Activated CD8-positive, alpha-beta memory T cell treated with anti-CD3 and anti-CD28 coated beads, Interleukin-2, amount 50 U/mL, for 48 hours (primary cell): ENCODE measurements at places on chromosomes 3 and 15.

DNA sequence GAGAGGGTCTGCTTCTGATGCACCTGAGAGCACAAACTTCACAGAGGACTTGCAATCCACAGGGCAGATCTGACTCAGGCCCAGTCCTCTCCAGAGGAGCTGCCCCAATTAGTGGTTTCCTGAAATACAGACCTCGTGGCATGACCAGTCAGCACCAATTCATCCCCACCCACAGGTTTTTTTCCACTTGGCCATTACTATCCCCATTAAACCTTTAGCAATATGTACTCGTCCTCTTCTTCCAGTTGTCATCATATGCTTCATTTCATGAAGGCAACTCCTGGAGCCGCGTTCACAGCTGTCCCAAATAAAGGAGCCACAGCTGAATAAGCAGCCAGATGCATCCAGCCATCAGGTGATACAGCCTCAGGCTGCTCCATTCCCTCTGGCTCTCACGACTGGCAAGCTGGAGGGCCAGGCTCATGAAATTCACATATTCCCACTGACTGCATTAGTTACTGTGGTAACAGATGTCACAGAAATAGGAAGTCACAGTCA lies 163.1 kb downstream of the FMN1 start:
- no peak for DNase-seq

- no peak for DNase-seq
These were observed 42.3 kb downstream of the EFHB start for GRCh38 chr3:19891740-19892139.

- DNase-seq = peak; percentile 44
These were observed 2.4 kb upstream of the VIPR1 start for GRCh38 chr3:42500091-42500490.

DNA sequence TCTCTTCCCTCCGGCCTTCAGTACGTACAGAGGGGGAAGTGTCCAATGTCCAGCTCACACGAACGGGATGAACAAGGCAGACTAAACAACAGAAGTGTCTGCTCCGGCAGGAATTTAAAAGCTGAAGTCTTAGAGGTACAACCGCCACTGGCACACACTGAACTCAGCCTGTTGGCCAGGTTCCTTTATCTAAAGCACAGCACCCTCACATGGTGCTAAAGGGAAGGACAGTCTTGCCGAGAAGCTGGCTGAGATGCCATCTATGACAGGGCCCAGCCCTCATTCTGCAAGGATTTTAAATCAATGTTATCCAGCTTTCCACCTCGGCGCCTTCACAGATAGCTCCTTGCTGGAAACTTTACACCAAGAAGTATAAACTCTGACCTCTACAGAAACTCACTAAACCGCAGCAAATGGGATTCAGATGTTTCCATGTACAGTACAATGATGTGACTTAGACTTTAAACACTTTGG lies 2.8 kb downstream of the ADAMTS17 start:
- no peak for DNase-seq

GRCh38 chr3:183597959-183598358 lies 37.5 kb upstream of the KLHL24 start:
- no peak for DNase-seq

- no peak for DNase-seq
These were observed 187.2 kb downstream of the RORA start for GRCh38 chr15:61041886-61042285.

- DNase-seq = no peak
These were observed 533 bp downstream of the ZNF445 start for GRCh38 chr3:44476963-44477311.

DNA sequence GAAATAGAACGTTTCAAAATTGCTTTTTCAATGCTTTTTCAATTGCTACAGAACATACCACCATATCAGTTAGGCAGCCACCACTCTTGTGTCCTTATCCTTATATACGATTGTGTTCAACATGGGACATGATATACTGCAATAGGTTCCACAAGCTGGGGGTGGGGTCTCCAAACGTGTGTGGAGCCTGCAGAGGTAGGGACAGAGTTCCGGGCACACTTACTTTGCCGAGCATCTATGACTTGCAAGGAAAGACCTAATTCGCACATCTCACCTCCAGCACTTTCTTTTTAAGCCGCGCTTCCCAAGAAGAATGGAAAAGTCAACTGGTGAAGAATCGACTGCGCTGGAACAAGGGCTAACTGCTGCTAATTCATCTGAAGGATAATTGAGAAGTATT lies 39.6 kb upstream of the SFMBT1 start:
- DNase-seq = peak; percentile 43

- DNase-seq = no peak
These were observed 38.8 kb downstream of the TM2D3 start for GRCh38 chr15:101613130-101614000.

GRCh38 chr3:171815973-171816595 lies 5.8 kb upstream of the PLD1 start:
- DNase-seq = no peak

GRCh38 chr3:7112523-7113056 lies 251.7 kb downstream of the GRM7 start:
- no peak for DNase-seq

- DNase-seq = no peak
These were observed 289.7 kb upstream of the ADAMTS9 start for GRCh38 chr3:64977308-64978100.

DNA sequence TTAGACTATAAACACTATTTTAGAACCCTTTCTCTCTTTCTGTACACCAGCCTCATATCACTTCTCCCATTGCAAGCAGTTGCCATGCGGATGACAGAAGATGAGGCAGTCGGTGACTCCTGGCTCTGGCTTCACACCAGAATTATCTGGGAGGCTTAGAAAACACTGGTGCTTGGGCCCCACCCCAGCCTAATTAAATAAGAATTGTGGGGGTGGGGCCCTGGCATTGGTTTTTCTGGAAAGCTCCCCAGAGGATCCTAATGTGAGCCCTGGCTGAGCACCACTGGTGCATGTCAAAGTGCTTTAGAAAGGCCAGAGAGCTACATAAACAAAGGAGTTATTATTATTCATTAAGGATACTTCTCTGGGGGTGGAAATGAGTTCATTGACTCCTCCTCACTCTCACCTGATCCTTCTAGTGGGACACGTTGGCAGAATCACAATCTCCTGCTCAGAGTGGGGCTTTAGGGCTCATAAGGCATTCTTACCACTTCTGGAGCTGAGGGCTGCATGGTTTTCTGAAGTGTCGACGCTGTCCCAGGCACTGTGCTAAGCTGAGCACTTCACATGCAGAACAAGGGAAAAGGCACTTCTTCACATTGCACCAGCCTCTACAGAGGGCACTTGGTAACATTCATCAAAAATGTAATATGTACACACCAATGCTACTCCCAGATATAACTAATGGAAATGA lies 188.5 kb upstream of the TLE3 start:
- DNase-seq = no peak

- DNase-seq = no peak
These were observed 1090.9 kb downstream of the TBL1XR1 start for GRCh38 chr3:176106380-176106779.

- no peak for DNase-seq
These were observed 1099.5 kb downstream of the ROBO1 start for GRCh38 chr3:78668302-78668701.

GRCh38 chr3:36813305-36813704 lies 49.0 kb upstream of the DCLK3 start:
- DNase-seq = no peak

GRCh38 chr15:72536506-72536905 lies 62.4 kb downstream of the ARIH1 start:
- DNase-seq = no peak

DNA sequence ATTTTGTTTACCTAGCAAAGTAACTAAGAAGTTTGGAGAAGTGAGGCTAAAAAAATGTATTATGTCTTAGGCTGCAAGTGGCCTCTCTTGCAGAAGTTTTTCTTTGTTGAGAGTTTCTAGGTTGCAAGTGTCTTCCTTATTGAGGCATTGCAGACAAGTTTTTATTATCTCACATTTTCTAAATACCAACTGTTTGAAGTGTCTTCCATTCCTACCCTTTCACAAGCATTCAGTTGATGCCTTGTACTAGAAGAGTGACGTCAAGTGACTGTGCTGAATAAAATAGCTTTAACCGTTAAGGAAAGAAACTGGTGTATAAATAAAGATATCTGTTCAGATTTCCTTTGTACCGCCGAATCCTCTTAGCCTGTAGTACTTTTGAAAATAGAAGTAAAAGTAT lies 123.3 kb downstream of the ALCAM start:
- DNase-seq = no peak

DNA sequence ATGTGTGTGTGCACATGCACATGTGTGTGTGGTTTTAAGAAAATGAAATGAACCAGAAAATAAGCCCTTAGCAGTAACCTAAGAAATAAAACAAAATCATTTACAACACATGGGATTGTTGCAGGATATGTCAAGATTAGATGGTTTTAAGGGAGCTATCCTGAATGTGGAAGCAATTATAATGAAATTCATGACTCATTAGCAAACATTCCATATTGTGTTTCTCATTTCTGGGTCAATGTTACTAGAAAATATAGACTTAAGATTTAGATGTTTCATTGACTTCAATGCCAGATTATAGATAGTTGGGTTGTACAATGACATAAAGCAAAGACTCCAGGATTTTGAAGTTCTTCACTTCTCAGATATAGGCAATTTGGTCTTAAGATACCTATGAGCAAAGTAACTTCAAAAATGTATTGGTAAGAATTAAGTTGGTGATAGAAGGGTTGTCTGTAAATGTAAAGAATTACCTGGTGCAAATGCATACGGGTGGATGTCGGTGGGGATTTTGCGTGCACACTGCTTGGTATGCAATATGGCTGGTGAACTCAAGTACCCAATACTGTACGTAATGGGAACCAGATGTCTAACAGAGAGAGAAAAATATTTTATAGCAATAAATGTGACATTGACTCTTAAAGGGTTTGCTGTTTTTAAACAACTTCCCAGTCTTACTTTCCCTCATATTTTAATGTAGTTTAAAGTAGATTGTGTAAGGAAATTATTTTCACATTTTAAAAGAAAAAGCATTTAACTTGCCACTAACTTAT lies 53.9 kb upstream of the NR2F2 start:
- no peak for DNase-seq

GRCh38 chr3:169610888-169611291 lies 52.6 kb downstream of the MECOM start:
- DNase-seq = no peak
